HT-29 (cell line): ENCODE measurements at places on chromosomes 7 and 10. TPM values are rescaled to one million over a fixed set of nuclear protein-coding genes. Genes with fewer than 3 reads are reported as not detected.

DNA sequence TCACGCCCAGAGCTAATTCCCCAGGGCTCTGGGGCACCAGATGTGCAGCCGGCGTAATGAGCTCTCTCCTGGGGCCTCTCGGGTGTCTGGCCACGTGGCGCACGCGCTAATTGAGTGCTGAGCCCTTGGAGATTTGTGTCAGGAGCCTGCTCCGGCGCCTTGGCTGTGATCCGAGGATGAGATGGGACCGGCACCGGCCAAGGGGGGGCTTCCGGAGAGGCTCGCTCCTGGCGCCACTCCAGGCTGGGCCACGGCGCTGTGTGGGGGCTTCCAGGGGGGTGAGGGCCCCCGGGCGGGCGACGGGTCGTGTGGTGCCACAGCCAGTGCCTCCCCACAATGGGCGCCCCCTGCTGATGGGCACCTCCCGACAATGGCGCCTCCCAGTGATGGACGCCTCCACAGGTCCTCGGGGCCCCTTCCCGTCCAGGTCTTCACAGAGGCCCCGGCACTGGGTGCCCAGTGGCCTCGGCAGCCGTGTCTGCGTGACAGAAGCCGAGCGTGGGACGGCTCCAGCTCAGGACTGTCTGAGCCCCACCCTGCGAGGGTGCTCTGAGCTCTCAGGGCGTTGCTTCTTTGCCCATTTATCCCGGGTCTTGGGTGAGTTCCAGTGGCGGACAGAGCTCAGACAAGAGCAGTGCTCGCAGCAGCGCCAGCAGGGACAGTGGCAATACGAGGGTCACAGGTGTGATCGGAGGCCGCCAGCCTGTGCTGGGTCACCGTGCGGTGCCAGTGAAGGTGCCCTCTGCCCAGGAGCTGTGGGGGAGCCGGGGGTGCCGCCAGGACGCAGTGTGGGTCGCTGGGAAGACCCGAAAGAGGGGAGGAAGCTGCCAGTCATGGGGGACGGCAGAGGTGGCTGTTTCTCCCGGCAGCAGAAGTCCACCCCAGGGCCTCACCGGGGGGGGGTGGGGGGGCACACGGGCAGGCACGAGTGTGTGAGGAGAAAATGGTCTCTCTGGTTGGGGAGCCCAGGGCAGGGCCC lies 8.2 kb upstream of the NKX6-2 start:
- DNase-seq, result no peak

Gene DMBT1
- total RNA-seq, result 0.38 and 0.39 TPM in 2 replicates

DNA sequence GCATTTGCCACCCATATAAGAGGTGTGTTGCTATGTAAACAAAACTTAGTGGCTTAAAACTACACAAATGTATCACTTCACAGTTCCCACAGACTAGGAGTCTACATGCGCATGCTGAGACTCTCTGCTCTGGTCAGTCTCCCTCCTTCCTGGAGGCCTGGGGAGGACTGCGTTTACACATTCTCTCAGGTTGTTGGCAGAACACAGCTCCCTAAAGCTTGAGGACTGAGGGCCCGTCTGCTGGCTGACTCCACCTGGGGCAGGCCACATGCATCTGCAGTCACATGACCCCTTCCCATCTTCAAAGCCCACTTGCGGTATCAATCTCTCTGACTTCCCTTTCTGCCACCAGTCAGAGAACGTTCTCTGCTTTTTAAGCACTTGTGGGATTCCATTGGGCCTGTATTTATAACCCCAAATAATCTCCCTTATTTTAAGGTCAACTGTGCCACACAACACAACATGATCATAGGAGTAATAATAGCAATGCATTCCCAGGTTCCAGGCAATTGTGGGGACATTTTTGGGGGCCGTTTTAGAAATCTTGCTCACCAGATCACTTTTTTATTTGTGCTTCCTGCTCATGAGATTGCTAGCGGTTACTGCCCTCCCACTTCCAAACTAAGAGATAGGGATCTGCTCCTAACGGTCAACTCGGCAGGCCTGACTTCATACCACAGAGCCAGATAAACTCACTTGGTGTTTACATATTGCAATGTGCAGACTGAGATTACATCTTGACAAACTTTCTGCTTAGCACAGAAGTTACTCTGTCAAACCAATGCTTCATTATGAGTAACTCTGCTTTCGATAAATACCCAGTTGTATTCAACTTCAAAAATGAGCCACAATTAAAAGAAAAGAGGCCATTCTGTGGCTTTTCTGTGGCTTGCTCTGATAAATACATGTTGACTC lies 96.3 kb downstream of the ALOX5 start:
- DNase-seq, result peak; percentile 37

GRCh38 chr7:39168403-39169098 lies 190.8 kb downstream of the POU6F2 start:
- DNase-seq, result no peak

- no peak for DNase-seq
Observed at GRCh38 chr10:22655312-22655981, 58.9 kb downstream of the PIP4K2A start.

DNA sequence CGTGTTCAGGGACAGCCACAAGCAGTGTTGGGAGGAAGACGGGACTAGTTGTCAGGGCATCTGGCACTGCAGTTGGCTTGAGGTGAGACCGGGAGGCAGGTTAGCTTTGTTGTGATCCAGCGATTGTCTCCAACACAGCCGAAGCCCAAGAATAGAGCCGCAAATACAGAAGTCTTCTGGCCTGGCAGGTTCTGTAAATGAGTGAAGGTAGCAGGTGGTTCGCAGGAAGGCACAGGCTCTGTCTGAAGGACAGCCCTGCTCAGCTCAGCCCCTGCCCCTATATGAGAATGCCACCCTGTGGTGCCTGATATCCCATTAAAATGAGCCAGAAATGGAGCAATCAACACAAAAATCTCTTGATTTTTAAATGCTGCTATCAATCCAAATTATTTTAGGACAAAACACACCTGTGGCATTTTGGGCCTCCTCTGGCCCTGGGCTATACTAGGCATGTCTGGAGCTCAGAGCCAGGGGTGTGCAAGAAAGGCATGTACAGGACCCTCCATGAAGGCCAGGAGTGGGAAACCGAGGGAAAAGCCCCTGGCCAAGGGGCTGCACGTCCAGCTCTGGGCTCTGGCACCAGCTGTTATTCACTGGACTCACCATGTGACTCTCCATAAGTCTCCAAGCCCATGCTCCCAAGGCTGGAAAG lies 11.2 kb upstream of the C10orf71 start:
- DNase-seq, result no peak

GRCh38 chr10:131706476-131706875 lies 194.3 kb upstream of the PPP2R2D start:
- DNase-seq, result no peak

Gene NAT16
- total RNA-seq, result 0.13 TPM in 2 replicates

Gene CLCN1
- 2.8 and 3.0 TPM in 2 replicates for total RNA-seq

GRCh38 chr7:46972205-46972604 lies 609.7 kb downstream of the TNS3 start:
- DNase-seq, result peak; percentile 80

Gene ZNF680
- total RNA-seq, result 4.2 and 4.4 TPM in 2 replicates

GRCh38 chr10:78109210-78109609 lies 75.5 kb downstream of the RPS24 start:
- DNase-seq, result no peak

DNA sequence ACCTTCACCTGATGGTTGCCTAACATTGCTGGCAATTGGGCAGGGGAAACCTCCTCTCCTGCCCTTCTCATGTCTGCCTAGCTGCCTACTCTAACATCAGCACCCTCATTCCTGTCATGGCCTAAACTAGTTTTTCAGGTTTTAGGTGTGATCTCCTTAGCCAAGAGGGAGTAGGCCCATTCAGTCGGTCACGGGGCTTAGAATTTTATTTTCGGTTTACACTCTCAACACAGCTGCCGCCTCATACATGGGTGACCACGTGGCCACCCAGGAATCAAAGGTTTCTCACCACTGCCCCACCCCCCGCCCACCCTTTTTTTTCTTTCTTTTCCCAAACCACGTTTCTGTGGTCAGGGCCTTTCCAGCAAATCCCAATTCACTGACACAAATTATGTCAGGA lies 97.2 kb downstream of the RALA start:
- DNase-seq, result peak; percentile 95

Gene INSYN2A
- total RNA-seq, result not detected in 2 replicates

- no peak for DNase-seq
Observed at GRCh38 chr10:65346466-65346865, 1579.4 kb upstream of the LRRTM3 start.

DNA sequence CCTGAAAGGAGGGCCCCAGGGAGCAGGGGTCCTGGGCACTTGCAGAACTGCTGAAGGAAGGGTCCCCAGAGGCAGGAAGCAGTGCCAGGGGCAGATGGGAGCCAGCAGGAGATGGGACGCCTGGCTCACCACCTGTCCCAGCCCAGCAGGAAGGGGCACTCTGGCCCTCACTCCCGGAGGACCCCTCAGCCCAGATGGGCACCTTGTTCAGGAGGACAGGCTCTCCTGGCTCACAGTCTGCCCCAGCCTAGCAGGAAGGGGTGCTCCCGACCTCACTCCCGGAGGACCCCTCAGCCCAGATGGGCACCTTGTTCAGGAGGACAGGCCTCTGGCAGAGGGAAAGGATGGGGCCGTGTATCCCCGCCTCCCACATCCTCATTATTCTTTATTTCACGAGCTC lies 331.4 kb upstream of the SHH start:
- DNase-seq, result no peak

- DNase-seq, result no peak
Observed at GRCh38 chr7:15461576-15461975, 100.2 kb downstream of the AGMO start.

Gene SOSTDC1
- 21.1 and 22.2 TPM in 2 replicates for total RNA-seq

DNA sequence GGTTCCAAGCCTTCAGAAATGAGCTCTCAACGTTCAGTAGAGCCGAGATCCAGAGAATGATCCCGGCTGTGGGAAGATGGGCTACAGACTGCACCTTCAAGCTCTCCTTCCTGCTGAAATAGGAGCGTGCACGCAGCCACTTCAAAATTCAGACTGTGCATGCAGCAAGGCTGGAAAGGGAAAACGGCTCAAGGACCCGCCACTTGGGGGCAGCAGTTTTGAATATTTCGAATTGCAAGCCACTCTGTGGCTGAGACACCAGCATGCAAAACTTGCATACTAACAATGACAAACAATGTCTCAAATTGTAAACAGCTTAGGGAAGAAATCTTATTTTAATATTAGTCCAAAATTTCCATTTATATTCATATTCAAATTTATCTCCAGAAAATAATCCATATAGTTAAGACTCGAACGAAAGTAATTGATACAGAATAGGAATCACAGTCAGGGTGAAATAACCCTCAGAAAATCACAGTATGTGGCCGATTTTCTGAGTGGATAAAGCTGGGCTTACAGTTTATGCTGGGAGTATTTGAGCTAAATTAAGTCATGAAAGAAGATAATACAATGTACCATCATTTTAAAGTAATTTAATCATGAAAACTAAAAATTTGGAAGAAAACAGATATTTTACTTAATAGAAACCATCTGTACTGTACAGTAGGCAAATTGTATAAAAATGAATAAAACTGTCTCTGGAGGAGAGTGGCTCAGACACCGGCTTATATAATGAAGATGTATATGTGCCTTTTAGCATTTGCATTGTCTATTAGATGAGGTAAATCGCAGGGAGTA lies 137.9 kb upstream of the MKI67 start:
- peak; percentile 61 for DNase-seq

DNA sequence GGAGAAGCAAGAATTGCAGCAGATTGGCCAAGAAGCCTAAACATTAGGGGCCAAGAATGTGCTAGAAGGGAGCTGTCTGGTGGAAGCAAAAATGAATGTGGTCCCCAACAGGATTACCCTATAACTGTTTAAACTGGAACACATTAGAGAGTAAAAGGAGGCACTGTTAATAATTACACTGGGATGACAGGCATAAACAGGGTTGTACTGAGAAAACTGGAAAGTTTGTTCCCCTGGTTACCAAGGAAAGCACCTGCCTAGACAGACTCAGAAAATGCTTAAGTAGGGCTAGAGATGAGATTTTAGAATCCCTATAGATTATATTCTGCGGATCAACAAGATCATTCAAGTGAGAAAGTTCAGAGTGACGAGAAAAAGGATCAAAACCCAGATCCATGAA lies 100.8 kb downstream of the CTTNBP2 start:
- DNase-seq, result no peak

- peak; percentile 80 for DNase-seq
Observed at GRCh38 chr10:3468919-3469638, 296.5 kb upstream of the PITRM1 start.

DNA sequence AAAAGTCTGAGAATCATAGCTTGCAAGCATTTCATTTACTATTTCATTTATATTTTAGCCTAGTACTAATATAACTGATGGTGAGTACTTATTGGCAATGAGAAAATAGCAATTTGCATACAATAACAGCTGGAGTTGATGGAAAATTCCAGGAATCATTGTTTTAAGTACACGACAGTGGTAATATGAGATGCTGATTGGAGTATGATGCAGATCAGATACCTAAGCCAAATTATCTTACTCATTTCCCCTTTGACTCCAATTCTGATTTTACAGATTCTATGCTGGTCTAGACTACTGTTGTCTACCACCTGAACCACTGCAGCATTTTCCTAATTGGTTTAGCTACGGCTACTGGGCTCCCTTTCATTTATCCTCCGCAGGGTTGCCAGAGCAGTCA lies 36.7 kb downstream of the GNG11 start:
- DNase-seq, result no peak

DNA sequence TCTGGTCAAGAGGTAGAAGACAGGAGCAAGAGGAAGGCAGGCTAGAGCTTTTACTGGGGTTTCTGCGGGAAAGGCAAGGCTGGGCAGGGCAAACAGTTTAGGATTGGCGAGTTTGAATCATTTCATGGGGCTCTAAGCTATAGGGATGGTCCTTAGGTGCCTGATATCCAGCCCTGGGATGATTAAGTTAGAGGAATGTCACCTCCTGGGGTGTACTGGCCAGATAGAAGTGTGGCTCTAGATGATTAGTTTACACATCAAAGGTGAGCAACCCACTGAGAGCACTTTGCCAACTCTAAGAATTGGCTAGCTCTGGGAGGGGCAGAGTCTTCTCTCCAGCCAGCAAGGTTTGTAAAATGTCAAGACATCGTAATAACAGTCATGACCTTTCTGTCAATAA lies 52.4 kb downstream of the ZNF365 start:
- DNase-seq, result no peak

DNA sequence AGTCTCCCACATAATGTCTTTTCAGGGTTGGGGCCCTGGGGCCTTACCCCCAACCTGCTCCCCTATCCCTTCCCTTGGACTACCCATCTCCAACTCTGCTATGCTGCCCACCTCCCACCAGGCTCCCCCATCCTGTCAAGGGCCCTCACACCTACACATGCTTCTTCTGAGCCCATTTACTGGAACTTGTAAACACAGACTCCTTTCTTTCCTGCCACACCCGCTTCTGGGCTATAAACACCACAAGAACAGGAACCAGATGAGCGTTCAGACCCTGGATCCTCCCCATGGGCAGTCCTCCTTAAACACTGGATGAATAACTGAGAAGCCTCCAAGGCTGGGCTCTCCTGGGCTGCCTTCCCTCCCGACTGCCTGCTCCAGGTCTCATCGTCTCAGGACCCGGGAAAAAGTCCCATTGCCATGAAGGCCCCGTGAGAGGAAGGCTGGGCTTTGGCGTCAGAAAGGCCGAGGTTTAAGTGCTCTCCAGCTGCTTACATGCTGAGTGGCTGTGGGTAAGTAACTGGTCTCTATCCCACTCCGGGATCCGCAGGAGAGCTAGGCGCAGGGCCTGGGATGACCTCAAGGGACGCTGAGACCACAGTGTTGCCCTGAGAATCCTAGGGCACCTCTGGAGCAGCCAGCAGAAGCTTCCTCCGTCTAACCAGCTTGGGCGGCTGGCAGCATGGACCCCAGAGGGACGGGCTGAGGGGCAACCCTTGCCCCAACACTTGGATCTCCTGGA lies 15.6 kb upstream of the CRHR2 start:
- no peak for DNase-seq

Gene PTPN20
- total RNA-seq, result not detected in 2 replicates
